ENCODE measurements at places on chromosomes 6 and 20. TPM values are rescaled to one million over a fixed set of nuclear protein-coding genes. Genes with fewer than 3 reads are reported as not detected.

Gene ELOVL4
- polyA plus RNA-seq = 69.3 TPM

Gene ZNF831
- not detected for polyA plus RNA-seq

Gene MROH8
- 11.1 TPM for polyA plus RNA-seq

Gene SEL1L2
- polyA plus RNA-seq = 0.22 TPM

Gene CCN5
- 0.50 TPM for polyA plus RNA-seq

DNA sequence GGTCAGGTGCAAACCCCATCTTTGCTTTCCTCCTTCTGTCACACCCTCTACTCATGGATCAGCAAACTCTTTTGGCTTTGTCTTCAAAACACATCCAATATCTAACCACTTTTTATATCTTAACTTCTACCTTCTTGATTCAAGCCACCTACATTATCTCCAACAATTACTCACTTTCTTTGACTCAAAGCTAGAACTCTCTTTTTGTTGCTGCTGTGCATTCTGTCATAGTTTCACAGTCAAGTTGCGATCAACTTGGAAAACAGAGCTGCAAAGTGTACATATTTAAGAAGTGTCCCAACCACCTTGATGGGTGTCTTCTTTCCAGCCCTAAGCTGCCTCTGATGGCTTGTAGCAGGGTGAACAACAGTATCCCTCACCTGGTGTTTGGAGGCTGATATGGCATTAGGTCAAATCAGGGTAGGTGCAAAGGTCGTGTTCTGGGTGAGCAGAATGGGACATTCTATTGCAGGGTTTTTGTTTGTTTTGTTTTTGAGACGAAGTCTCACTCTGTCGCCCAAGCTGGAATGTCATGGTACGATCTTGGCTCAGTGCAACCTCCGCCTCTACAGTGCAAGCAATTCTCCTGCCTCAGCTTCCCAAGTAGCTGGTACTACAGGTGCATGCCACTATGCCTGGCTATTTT is 43.4 kb upstream of the RALGAPA2 start:
- H3K36me3 ChIP-seq = no peaks in the 10 kb centered on the region
- H3K4me3 ChIP-seq = no peak overlapping the region
- H3K27ac ChIP-seq = no peak overlapping the region
- peaks cover 3% of the 10 kb centered on the region for H3K4me1 ChIP-seq

- peaks cover 18% of the 10 kb centered on the region for H3K4me1 ChIP-seq
- H3K4me3 ChIP-seq = no peak overlapping the region
- H3K27me3 ChIP-seq = no peaks in the 10 kb centered on the region
- H3K36me3 ChIP-seq = no peaks in the 10 kb centered on the region
- H3K27ac ChIP-seq = peak overlapping the region; percentile 22
- DNase-seq = no peak
Observed at GRCh38 chr6:25360621-25361020, 81.4 kb downstream of the CARMIL1 start.

DNA sequence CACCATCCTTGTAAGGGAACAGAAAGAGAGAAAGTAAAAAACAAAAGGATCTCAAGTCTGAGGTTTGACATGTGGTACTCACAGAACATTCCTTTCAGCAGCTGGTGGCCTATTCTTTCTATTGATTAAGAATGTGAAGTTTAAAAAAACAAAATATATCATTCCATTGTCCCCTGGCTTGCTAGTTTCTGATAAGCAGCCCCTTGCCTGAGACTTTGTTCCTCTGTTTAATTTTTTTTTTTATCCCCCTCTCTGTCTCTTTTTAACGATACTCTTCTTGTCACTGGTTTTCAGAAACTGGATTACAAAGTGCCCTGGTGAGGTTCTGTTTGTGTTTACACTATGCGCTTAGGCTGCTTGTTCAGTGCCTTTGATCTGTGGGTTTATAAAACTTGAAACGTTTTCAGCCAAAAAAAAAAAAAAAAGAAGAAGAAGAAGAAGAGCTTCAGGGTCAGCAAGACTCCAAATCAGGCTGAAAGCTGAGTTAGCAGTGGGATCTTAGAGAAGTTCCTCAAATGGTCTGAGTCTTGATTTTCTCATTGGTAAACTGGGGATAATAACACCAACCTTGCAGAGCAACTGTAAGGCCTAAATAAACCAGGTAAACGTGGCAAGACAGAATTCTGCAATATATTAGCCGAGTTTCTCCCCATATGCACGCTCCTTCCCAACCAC is 45.1 kb upstream of the SLC22A23 start:
- no peak for DNase-seq
- H3K4me3 ChIP-seq = no peak overlapping the region
- H3K27ac ChIP-seq = peak overlapping the region; percentile 33
- H3K4me1 ChIP-seq = peaks cover 8% of the 10 kb centered on the region

- H3K36me3 ChIP-seq = no peaks in the 10 kb centered on the region
- no peak overlapping the region for H3K27ac ChIP-seq
- no peaks in the 10 kb centered on the region for H3K4me1 ChIP-seq
- H3K4me3 ChIP-seq = no peak overlapping the region
- DNase-seq = no peak
Observed at GRCh38 chr20:39492223-39492797, 530.2 kb downstream of the DHX35 start.

DNA sequence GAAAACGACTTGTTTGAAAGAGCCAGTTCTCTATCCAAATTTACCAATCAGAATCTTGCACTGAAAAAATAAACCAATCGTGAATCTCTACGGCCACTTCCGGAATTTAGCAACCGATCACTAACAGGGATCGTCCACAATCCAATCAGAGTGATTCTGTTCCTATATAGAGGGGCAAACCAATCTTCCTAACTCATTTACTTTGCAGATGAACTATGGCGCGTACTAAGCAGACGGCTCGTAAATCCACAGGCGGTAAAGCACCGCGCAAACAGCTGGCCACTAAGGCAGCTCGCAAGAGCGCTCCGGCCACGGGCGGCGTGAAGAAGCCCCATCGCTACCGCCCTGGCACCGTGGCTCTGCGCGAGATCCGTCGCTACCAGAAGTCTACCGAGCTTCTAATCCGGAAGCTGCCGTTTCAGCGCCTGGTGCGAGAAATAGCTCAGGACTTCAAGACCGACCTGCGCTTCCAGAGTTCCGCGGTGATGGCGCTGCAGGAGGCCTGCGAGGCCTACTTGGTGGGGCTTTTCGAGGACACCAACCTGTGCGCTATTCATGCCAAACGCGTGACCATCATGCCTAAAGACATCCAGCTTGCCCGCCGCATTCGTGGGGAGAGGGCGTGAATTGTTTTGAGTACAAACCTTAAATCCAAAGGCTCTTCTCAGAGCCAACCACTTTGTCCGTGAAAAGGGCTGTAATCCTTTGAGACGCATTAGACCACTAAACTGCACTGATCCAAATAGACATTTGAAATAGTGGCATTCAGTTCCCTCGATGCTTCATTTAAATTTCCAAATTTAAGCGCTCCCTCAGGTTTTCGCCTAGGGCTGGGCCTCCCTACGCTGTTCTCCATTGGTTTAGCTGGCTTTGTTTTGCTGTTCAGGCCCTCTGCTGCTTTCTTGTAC is 138.0 kb downstream of the HFE start:
- DNase-seq = peak; percentile 87
- H3K4me3 ChIP-seq = peak overlapping the region; percentile 75
- H3K4me1 ChIP-seq = peaks cover 12% of the 10 kb centered on the region
- peak overlapping the region; percentile 95 for H3K27ac ChIP-seq
- no peaks in the 10 kb centered on the region for H3K27me3 ChIP-seq

DNA sequence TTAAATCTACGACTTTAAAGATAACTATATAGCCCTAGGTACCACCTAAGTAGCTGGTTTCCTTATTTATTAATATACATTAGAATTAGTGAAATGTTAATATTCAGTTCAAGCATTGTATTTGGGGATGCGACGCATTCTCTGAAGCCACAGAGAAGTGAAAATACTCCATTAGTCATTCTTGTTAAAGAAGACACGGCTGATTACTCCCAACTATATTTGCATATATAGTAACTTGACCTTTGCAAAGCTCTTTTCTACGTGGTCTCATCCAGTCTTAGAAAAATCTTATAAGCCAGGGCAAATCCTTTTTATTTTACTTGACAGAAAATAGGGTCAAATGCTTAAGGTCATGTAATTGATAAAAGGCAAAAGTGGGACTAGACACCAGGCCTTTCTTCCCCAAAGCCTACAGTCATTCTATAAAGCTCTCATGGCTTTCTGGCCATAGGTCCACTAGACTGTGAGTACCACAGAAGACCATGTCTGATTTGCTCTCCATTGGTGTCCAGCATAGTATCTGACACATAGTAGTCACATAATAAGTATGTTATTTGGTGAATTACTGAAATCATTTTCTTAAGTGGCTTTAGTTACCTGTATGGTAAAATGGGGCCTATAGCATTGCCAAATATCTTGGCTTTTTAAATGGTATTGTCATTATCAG is 11.3 kb downstream of the ZHX3 start:
- H3K36me3 ChIP-seq = no peaks in the 10 kb centered on the region
- H3K4me3 ChIP-seq = no peak overlapping the region
- no peak for DNase-seq
- H3K27ac ChIP-seq = no peak overlapping the region

- DNase-seq = no peak
- H3K4me3 ChIP-seq = no peak overlapping the region
- H3K27me3 ChIP-seq = peaks cover 12% of the 10 kb centered on the region
- no peak overlapping the region for H3K27ac ChIP-seq
Observed at GRCh38 chr6:14924126-14925024, 321.5 kb upstream of the JARID2 start.

DNA sequence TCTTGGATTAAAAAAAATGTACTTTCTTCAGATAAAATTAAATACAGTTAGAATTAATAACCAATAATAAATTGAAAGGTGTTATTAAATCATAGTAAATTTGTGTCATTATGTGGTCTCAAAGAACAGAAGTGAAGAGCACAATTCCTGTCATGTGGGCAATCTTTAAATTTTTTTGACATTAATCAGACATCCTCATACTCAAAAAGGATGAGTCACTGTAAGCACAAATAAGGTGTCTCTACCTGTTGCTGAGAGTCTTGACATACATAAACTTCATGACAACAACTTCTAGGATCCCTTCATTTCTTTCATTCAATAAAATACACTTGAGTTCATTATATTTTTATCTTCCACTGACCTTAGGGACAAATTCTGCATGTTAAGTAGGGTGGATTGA is 76.1 kb downstream of the SLC22A3 start:
- no peak overlapping the region for H3K27ac ChIP-seq
- no peaks in the 10 kb centered on the region for H3K27me3 ChIP-seq
- peaks cover 11% of the 10 kb centered on the region for H3K4me1 ChIP-seq
- H3K4me3 ChIP-seq = no peak overlapping the region

DNA sequence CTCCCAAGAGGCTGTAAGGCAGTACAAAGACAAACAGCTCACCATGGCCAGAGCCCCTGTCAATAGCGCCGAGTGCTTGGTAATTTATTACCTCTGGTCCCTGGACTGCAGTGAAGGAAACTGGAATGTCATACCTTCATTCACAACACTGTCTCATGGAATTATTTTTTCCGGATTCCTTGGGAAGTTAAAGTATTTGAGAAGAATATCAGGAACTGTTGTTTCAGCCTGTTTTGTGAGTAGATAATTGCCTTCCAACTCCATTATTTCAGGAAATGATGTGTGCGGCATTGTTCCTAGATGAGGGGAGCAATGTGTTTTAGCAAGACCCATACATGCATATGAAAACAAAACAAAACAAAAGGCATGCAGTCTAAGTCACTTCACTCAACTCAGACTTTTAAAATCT is 64.0 kb downstream of the BLOC1S5 start:
- H3K27ac ChIP-seq = no peak overlapping the region
- H3K4me1 ChIP-seq = peaks cover 3% of the 10 kb centered on the region
- no peak for DNase-seq
- no peaks in the 10 kb centered on the region for H3K27me3 ChIP-seq

All from spinal cord (tissue), 10 donors.